ENCODE measurements at places on chromosomes 5 and 9.

DNA sequence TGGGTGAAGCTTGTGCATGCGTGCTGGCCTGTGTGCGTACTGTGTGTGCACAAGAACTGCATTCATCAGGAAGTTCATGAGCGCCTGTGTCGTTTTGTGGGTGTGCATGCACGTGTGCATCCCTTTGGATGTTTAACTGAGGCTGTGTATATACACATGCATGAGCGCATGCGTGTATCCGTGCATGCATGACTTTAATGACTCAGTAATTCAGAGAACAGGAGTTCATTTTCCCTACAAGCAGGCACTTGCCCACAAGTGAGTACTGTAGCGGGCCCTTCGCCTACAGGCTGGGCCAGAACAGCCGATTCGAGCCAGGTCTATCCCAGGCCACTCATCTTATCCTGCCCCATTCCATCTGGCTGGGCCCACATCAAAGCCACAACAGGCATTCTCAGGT, 29.8 kb downstream of the CORO2A start:
- no peak for DNase-seq

- no peak for DNase-seq
Measured at GRCh38 chr5:84419742-84420141, 35.1 kb upstream of the EDIL3 start.

- no peak for DNase-seq
Measured at GRCh38 chr5:103514371-103514770, 48.2 kb downstream of the NUDT12 start.

GRCh38 chr9:112665347-112665746, 52.6 kb downstream of the INIP start:
- DNase-seq = no peak

GRCh38 chr9:72743836-72744235, 209.0 kb downstream of the ALDH1A1 start:
- no peak for DNase-seq

DNA sequence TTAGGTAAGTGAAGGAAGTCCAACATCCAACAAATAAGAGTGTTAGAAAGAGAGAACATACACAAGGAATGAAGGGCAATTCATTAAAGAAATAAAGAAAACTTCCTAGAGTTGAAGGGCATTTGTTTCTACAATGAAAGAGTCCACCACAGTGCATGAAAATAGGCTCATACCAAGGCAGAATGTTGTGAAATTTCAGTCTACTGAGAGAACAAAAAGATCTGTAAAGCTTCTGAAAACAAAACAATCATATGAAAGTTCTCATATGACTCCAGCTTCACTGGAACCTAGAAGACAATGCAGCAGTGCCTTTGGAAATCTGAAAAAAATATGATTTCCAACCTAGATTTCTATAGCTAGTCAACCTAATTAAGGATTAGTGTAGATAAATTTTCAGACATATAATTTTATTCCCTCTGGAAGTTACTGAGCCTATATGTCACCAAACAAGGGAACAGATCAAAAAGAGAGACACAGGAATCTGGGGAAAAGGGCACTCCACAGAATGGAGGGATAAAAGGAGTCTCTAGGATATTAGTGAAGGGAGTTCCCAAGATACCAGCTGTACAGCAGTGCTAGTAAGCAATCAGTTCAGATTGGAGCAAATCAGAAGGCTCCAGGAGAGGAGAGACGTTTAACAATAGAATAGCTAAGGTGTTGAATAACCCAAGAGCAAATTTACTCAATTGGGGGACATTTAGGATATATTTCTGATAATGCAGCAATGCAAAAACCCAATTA, 5.8 kb downstream of the C5orf58 start:
- DNase-seq = no peak

DNA sequence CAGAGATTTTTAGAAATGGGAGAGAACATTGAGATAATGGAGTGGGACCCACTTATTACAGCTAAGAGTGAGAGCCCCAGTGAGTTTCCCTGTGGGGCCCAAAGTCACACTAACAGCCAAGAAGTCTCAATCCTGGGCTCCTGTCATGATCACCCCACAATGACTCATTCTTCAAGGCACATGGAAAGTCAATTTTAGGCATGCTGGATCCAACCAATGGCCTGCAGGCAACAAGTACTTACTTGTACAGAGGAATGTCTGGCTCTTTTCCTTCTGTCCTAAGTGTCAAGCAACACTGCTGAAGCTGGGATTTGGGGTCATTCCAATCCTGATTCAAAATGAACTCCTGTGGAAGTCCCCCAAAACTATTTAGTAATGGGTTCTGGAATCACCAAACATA, 123.1 kb downstream of the DROSHA start:
- no peak for DNase-seq

All from GM19239 (cell line).